Suppressor macrophage treated with lipopolysaccharide for 4 hours (primary cell): ENCODE measurements at places on chromosomes 4 and X.

DNA sequence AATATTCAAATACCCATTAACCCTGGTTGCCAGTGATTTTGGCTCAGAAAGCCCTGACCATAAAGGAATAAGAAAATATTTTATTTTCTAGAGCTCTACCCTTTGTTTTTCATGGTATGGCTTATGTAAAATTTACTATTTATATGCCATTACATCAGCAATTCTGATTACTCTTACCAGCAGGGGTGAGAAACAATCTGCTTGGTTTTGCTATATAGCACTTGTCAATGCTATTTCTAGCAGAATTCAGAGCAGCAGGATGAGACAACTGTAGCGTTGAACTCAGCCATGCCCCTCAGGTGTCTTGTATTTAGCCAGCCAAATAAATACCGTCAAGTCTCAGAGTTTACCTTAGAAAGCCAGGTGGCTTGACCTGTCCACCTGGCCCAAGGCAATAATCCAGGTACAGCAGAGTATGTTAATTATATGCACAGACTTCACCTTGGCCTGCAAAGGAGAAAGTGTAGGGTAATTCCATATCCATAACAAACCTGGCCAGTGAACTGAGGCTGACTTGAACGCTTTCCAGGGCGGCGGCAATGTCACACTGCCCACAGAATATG is 1303.5 kb downstream of the RAPGEF2 start:
- no peak for DNase-seq

- peak; percentile 53 for DNase-seq
These were observed 11.9 kb downstream of the AR start for GRCh38 chrX:67555578-67556203.

- no peak for DNase-seq
These were observed 120.0 kb downstream of the ADGRL3 start for GRCh38 chr4:61320154-61320553.

- no peak for DNase-seq
These were observed 21.4 kb upstream of the PLAC1 start for GRCh38 chrX:134679644-134680043.

- no peak for DNase-seq
These were observed 1070.8 kb downstream of the FAM133A start for GRCh38 chrX:94744786-94745185.

DNA sequence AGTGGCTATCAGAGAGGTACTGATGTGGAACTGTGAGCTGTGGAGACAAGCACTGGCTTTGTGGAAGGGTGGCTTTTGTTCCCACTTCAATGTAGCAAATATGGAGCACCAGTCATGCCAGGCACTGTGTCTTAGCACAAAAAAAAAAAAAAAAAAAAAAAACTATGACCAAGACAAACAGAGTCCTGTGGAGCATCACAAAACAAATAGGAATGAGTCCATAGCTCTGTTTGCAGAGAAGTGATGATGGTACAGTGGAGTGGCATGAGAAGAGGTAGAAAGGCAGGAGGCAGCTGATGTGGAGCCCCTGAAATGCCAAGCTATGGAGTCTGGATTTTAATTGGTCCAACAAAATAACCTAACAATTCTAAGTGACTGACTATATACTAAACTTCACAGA is 116.9 kb downstream of the RAB28 start:
- DNase-seq: no peak

GRCh38 chr4:184434501-184435066 is 39.8 kb downstream of the IRF2 start:
- DNase-seq: no peak

DNA sequence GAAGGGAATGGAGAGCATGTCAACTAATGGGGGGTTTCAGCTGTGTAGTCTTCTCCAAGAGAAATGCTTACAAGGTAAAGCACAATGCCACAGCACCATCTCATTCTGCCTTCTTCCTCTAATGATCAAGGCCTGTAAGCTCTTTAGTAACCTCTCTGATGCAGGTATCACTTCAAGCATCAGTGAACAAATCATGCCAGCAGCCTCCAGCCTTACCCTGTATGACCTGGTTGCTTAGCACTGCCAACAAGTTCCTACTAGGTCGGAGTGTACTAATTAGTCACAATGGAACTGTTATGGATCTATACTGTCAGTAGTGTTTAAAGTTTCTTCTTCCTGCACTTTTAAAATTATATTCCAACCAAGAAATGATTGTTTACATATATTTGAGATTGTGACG is 197.7 kb downstream of the GRID2 start:
- no peak for DNase-seq

DNA sequence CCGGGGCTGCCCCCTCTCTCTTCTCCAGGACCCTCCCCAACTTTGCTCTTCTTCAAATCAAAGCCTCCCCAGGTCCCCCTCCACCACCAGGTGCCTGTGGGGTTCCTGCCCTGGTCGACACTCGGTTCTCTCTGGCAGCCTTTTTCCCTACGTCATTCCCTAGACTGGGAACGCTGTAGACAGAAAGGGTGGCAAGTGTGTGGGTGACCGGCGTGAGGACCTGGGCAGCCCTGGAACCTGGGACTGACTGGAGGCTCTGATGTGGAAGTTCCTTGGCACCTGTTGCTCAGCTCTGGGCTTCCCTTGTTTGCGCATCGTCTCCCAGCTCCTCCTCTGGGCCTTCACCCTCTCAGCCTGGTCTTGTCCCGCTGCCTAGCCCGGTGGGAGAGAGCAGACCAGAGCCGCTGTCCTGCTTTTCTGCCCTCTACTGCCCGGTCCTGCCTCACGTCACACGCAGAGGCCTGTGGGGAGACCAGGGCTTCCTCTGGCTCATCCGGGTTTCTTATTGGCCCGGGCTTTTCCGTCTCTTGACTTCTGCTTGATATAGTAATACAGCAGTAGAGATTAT is 1.3 kb downstream of the TACC3 start:
- DNase-seq: peak; percentile 53

- no peak for DNase-seq
These were observed 90.1 kb downstream of the RELL1 start for GRCh38 chr4:37595875-37596680.

- DNase-seq: peak; percentile 32
These were observed 70.2 kb downstream of the CLDN22 start for GRCh38 chr4:183249854-183250253.

GRCh38 chr4:165096776-165097175 is 15.9 kb downstream of the TMEM192 start:
- DNase-seq: peak; percentile 3

- no peak for DNase-seq
These were observed 105.1 kb upstream of the MXRA5 start for GRCh38 chrX:3451571-3451970.

- no peak for DNase-seq
These were observed 27.5 kb downstream of the TMEM47 start for GRCh38 chrX:34629572-34629971.

GRCh38 chr4:82430964-82431745 is 765 bp downstream of the ENOPH1 start:
- DNase-seq: no peak

- DNase-seq: peak; percentile 48
These were observed 5.9 kb downstream of the RTL3 start for GRCh38 chrX:78653118-78653822.

GRCh38 chr4:185811509-185812364 is at the start of gene SORBS2:
Gene SORBS2, minus strand, starts transcription at chr4:185812194. Its CDS starts 121,623 bp downstream, at chr4:185690571.
- DNase-seq: no peak

DNA sequence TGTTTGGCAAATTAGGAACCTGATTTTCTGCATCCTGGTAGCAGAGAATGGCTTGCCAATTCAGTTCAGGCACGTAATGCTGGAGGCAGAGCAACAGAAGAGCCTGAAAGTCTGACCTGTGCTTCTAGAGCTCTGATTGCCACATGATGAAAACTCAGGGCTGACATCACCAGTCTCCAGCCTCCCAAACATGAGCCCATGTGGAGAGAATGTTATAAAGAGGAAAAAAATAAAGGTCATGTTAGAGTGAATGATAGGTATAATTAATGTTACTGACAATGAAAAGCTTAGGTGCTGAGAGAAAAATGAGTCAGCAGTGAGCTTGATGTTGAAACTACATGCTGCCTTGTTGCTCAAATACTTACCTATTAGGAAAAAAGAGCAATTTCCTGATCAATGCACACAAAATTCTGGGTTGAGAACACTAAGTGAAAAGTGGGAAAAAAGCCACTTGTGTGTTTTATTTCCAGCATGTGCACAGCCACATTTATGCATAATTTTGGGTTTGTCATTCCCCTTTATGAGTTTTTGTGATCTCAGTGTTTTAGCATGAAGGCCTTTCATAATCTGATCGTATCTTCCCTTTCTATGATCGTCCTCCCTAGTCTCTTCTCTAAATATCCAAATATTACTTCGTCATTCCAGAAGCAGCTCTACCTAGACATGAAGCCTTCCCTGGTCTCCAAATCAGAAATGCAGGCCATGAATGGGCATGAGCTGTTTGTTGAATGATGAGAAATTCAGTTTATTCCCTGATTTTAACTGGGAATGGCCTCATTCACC is 113.3 kb upstream of the CPEB2 start:
- DNase-seq: peak; percentile 62

DNA sequence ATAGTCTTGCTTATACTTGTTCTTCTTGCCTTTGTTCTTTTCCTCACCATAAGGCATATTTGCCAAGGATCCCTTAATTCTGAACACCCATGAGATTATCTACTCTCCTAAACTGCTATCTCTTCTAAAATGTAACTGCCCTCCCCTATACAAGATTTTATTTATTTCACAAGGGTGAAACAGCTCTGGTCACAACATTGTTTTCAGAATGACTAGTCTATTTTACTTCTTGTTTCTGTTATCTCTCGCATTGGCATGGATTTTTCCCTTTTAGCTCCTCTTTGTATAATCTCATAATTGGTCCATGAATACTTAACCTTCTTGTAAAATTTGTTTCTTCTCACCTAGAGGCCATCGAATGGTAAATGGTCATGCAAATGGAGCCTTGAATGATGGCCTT is 17.2 kb upstream of the COL25A1 start:
- peak; percentile 3 for DNase-seq

DNA sequence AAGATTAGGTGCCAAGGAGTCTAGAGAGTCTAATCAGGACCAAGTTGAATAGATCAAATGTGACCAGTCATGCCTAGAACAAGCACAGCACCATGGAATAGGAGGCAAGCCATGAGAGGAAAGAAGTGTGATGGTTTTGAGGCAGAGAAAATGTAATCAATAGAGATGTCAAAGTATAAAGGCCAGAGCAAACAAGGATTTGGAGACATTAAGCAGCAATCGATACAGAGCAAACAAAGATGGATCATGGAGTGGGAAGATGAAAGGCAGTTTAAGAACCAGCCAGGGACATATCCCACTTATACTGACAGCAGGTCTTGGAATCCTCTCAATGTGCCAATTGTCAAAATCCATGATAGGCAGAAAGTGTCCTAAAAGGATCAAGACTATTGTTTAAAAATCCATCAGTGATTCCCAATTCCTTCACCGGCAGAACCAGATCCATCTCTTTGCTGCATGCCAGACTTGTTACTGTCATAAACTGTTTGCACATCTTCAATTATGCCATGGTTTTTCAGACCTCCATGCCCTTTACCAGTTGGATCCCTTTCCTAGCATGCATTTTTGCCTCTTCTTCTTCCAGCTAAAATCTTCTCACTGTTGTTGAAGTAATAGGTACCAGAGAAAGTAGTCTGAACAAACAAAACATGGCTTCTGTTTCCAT is 520.7 kb upstream of the ARX start:
- DNase-seq: no peak
